ENCODE measurements at places on chromosomes 1 and 21. TPM values are rescaled to one million over a fixed set of nuclear protein-coding genes. Genes with fewer than 3 reads are reported as not detected.

Gene TP73
- not detected for total RNA-seq

Gene AADACL4
- total RNA-seq: not detected

Gene GBP7
- not detected for total RNA-seq

Gene UTS2
- 0.29 TPM for total RNA-seq

Gene RAD54L
- 0.59 TPM for total RNA-seq

Gene SLAMF7
- under 0.01 TPM for total RNA-seq

Gene FCMR
- 0.29 TPM for total RNA-seq

Gene OR10T2
- not detected for total RNA-seq

Gene PHLDA3
- 116 TPM for total RNA-seq

Gene LINGO4
- total RNA-seq: not detected

Gene SERTAD4
- 2.9 TPM for total RNA-seq

Gene DAB1
- total RNA-seq: not detected

Gene LRRC7
- total RNA-seq: not detected

Gene C1orf56
- total RNA-seq: 4.4 TPM

Gene PRAMEF12
- total RNA-seq: not detected

Gene WLS
- total RNA-seq: 54.3 TPM

Gene OR2W3
- 1.1 TPM for total RNA-seq

Gene SIM2
- 3.6 TPM for total RNA-seq

Gene TGFB2
- total RNA-seq: 12.7 TPM

Gene DIO1
- total RNA-seq: not detected

Gene FALEC
- total RNA-seq: 0.36 TPM

Gene ABCG1
- under 0.01 TPM for total RNA-seq

Gene ACOT11
- 2.9 TPM for total RNA-seq

Gene CPTP
- 13.8 TPM for total RNA-seq

Gene MIGA1
- 15.9 TPM for total RNA-seq

Gene CHD5
- total RNA-seq: under 0.01 TPM

Gene DIRAS3
- total RNA-seq: 2.1 TPM

Gene DDAH1
- 89.6 TPM for total RNA-seq

Gene COL11A1
- total RNA-seq: 158 TPM

Gene UROD
- 123 TPM for total RNA-seq

Gene AMPD1
- not detected for total RNA-seq

Gene RGS13
- total RNA-seq: not detected

Gene TTC34
- total RNA-seq: 0.29 TPM

Gene PEAR1
- total RNA-seq: 17.0 TPM

Gene BEND5
- 1.2 TPM for total RNA-seq

Gene EDARADD
- total RNA-seq: 1.4 TPM

Gene NBPF6
- total RNA-seq: 0.36 TPM

Measured in osteoblast (primary cell).